NCI-H2081 (cell line): ENCODE measurements at places on chromosomes 12 and 14.

GRCh38 chr12:111122458-111122878 lies 202.1 kb upstream of the MYL2 start:
- DNase-seq, result no peak

DNA sequence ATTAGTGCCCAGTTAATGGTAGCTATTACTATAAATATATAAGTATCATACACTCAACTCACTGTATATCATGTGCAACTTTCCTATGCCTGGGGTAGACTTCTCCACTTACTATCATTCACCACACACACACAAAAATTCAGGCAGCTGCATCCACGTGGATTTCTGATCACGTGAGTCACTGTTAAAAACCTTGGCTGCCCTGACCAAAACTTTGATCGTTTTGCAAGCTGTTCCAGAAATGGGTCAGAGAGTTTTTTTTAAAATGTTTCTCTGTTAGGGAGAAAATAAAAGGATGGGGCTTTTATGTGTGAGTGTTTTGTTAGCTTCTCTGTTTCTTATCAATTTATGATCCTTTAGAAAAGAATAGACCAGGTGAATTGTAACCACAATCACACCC lies 198.2 kb upstream of the CNOT2 start:
- DNase-seq, result no peak

DNA sequence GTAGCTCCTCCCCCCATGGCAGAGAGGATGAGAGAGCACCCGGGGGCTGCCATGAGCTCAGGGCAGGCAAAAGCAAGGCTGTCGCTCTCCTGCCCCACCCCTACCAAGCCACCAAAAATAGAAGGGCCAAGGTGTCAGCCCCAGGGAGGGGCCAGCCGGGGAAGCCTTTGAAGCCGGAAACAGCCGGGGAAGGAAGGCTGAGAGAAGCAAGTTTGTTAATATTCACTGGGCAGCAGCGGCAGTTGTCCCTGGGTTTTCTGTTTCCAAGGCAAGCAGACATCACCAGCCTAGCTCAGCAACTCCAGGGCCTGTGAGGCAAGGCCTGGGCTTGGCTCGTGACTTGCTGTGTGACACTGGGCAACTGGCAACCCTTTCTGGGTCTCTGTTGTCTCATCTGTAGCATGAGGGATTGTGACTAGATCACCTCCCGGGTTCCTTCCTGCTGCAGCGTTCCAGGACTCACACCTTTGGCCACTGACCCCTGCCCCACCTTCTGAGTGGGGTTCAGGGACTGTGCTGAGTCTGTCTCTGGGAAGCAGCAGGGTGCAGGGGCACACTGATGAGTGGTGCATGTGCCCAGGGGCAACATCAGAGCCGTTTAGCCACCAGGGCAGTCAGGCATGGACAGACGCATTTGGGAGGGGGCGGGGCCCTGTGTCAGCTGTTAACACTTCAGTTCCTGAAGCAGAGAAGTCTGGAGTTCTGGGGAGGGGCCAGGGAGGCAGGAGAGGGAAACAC lies 24.3 kb downstream of the SYNDIG1L start:
- DNase-seq, result no peak

GRCh38 chr12:33514893-33515292 lies 75.3 kb upstream of the SYT10 start:
- DNase-seq, result no peak

DNA sequence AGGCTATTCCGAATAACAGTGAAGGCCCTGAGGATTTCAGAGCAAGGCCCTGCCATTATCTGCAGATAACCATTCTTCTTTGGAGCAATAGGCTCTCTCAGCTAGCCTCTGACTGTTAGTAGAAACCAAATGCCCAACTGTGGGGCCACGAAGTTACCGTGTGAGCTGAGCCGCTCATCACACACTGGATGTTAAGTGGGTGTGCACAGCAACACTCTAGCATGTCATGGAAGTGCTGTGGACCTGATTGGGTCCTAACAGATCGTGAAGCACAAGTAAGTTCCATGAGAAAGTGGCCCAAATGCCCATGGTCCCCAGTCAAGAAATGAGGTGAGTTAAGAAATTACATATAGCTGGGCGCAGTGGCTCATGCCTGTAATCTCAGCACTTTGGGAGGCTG lies 190.4 kb downstream of the ALG10 start:
- DNase-seq, result no peak

DNA sequence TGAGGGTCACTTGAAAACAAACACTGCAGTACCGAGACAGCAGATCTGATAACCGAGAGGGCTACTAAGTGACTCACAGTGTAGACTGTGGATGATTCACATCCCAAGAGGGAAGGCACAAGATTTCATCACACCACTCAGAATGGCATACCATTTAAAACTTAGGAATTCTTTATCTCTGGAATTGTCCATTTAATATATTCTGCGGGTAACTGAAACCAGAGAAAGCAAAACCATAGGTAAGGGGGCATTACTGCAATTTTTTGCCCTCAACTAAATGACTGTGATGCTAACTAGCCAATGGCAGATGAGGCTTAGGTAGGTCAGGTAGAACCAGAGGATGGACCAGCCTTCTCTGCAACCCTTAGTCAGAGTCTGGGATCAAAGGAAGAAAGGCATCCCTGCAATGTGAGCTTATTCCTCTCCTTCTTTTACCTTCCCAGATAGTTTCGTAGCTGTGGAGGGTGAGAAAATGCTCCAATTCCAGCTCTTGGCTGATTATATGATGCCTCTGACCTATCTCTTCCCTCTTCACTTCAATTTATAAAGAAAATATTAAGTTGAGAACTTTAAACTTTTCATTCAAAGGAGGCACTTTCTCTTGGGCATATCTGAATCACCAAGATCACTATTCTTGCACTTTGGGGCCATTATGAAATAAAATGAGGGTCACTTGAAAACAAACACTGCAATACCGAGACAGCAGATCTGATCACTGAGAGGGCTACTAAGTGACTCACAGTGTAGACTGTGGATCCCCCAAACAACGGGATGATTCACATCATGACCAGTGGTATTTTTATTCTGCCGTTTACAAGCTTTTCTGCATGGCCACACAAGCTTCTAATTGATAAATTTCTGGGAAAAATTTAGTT lies 6.8 kb downstream of the ART4 start:
- no peak for DNase-seq

DNA sequence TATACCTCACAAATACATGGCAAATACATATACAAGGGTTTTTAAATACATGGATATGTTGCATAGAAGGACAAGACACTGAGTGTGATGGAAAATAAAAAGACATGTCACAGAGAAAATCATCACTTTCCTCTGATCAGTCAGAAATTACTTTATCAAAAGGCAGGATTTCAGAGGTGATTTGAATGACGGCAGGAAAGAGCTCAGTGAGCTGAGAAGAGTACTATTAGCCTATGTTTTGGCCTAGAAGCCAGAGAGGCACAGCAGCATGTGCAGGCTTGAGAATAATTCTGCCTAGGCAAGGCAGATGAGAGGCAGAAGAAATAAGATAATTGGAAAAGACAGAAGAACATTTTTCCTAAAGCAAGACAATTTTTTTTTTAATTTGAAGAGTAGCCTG lies 94.9 kb downstream of the BCAT1 start:
- DNase-seq, result no peak

DNA sequence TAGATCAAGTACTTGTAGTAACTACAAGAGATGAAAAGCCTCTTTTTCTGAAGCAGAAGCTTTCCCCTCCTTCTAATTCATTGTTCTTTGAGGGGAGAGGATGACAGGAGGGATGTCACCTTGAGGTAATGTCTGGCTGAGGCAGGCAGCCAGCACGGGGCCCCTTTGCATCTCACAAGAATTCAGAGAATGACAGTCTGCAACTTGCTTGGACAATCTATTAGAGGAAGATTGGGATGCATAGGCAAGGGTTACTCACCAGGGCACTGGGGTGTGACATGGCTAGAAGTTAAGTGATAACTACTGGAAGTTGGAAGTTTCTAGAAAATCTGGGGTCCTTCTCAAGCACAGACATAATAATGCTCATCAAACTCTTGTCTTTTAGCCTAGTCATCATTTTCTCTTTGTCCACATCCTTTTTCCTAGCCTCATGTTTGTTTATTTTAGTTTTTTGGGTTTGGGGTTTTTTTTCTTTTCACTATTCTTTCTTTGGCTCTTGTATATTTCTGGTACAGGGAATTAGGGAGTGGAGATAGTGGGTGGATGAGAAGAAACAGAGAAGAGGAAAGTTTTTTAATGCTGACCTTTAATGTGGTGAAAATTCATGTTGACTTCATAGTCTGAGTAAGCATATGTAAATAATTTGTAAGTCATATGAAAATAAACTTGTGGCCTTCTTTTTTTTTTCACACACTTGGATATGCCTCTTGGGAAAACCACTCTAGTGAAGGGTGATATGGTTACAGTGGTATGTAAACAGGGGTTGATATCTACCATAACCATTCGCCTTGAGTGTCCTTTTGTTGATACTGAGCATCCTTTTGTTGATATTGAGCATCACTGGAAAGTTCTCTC lies 55.1 kb downstream of the TTLL5 start:
- DNase-seq, result no peak

DNA sequence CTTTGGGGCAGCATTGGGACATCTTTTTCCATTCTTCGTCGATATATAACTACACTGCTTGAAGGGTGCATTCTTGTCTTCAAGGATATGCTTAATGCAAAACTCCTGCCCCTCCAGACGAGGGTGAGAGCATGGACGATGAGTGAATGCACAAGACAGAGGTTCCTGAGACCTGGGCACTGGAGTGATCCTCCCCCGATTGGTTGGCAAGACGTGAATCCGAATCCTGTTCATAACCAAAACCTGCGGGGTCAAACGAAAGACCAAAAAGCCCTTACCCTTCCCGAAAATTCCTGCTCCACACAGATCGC lies 684 bp downstream of the KANSL2 start:
- no peak for DNase-seq

DNA sequence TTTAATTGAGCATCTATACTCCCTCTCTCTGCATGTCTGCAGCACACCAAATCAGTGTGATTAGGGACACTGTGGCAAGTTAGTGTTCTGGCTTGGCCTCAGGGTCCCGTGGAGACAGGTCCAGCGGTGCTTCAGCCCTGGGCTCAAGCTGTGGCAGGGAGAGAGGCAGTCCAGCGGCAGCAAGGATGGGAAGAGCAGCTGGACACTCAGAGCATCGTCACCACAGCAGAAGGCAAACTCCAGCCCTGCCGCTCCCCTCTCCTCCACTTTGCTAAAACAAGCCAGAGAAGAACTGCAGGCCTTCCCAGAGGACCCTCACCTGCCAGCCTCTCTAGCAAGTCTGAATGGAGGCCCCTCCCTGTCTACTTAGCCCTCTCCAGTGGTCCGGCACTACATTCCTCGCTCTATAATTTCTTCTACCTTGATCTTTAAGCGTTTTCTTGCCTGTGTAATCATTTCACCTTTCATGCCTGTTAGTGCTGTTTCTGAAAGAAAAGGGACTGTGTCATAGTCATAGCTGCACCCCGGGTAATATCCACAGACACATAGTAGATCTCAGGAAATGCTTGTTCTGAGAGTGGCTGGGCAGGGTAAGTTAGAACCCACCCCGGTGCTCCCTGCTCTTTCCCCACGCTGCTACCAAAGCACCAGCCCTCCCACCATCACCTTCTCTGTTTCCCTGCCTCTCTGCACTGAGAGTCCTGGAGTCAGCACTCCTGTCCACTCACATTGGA lies 22.1 kb downstream of the ZFP36L1 start:
- DNase-seq, result no peak

DNA sequence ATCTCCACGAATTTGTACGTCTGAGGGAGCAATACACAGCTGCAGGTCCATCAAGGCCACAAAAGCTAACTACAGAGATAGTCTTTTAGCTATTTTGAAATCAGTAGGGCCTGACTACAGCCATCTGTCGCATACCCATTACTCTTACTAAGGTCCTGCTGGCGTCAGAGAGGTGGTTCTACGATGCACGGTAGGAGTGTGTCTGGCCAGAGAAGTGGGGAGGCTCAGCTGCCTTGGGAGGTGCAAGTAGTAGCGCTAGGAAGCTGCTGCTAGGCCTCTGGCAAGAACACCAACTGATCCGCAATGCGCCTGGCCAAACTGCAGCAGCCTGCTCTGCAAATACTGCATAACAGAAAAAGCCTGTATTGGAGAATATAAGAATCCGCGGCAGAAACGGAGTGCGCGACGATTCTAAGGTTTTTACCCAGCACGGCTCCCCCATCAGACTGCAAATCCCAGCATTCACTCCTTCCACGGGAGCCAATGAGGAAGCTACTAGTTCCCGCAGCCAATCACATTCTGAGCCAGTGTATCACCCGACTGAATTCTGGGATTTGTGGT lies 743 bp upstream of the CAND1 start:
- peak; percentile 94 for DNase-seq

DNA sequence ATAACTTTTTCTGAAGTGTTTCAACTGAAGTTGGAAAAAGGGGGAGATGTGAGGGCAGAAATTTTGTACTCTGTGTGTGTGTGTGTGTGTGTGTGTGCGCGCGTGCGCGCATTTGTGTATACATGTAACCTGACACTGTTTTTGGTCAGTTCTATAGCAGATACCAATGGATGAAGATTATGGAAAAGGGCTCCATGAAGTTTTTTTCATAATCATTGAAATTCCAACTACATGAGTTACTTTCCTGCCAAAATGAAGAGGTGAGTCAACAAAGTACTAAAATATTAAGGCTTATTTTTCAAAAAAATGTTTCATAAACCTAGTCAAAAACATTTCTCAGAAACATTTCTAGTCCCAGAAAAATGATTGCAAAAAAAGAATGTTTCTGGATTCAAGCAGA lies 25.7 kb upstream of the CERS5 start:
- DNase-seq, result no peak

DNA sequence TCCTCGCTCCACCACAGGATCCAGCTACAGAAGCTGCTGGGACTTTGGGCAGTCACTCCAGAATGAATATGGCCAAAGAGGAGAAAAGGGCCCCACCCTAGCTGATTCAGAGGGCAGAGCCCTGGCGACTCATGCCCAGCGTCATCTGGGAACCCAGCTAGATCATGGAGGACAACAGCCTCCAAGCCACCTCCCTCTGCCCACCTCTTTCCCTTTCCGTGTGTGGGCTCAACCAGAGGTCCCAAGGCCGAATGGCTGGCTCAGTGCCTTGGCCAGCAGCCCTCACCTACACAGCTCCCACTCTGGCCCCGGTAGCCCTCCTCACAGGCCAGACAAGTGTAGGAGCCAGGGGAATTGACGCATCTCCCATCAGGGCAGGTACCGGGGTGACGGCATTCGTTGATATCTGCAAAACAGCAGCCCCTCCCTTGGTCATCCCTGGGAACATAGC lies 17.4 kb downstream of the ISCA2 start:
- no peak for DNase-seq

DNA sequence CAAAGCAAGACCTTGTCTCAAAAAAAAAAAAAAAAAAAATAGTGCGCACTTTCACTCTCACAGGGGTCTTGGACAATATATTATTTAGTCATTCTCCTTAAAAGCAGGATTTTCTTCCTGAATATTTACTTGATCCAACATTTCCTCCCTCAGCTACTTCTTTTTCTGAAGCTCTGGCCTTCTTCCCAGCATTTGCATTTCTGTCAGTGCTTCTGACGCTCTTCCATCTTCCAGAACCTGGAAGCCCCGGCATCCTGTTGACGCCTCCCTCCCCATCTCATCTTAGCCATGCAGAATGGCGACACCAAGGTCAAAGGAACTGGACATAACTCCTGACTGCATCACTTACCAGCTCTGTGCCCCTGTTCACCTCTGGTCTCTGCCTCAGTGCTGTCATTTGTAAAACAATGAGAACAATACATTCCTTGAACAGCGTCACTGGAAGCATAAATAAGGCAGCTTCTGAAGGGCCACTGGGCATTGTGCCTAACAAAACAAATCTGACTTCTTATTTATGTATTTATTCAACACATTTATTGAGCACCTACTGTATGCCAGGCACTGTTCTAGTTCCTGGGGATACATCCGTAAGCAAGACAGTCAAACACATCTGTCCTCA lies 90.9 kb upstream of the MDM1 start:
- no peak for DNase-seq

GRCh38 chr12:103586132-103586531 lies 941 bp upstream of the STAB2 start:
- DNase-seq, result no peak
